ENCODE measurements at places on chromosomes 2 and 18.
A peak's percentile ranks its signal among the peaks of the same experiment; 100 is the strongest.

- no peak for DNase-seq
Measured at GRCh38 chr2:11073776-11074175, 81.5 kb upstream of the SLC66A3 start.

GRCh38 chr2:38925982-38926381 is 36.3 kb downstream of the ARHGEF33 start:
- DNase-seq, result no peak

DNA sequence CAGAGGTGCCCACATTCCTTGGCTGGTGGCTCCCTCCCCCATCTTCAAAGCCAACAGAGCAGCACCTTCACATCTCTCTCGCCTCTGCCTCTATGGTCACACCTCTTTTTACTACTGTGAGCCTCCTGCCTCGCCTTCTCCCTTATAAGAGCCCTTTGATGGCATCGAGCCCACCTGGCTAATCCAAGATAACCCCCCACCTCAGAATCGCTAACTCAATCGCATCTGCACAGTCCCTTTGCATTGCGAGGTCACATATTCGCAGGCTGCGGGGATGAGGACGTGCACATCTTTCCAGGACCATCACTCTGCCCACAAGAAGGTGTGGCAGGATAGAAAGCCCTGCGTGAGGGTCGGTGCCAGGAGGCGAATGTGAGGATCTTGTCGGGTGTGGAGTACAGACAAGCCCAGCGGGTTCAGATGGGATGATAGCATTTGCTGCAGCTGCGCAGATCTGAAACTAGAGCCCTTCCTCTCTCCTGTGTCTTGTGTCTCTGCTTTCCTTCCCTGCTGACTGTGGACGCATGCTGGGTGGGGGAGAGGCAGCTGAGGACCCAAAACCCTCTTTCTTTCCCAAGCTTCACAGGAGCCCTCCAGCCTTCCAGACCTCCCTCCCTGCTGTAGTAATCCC is 148.3 kb upstream of the HDAC4 start:
- DNase-seq, result no peak

GRCh38 chr2:111178730-111179405 is 58.2 kb downstream of the BCL2L11 start:
- no peak for DNase-seq

GRCh38 chr2:58928973-58929372 is 687.8 kb upstream of the FANCL start:
- DNase-seq, result no peak

- DNase-seq, result no peak
Measured at GRCh38 chr2:151176661-151177060, 85.0 kb downstream of the RBM43 start.

DNA sequence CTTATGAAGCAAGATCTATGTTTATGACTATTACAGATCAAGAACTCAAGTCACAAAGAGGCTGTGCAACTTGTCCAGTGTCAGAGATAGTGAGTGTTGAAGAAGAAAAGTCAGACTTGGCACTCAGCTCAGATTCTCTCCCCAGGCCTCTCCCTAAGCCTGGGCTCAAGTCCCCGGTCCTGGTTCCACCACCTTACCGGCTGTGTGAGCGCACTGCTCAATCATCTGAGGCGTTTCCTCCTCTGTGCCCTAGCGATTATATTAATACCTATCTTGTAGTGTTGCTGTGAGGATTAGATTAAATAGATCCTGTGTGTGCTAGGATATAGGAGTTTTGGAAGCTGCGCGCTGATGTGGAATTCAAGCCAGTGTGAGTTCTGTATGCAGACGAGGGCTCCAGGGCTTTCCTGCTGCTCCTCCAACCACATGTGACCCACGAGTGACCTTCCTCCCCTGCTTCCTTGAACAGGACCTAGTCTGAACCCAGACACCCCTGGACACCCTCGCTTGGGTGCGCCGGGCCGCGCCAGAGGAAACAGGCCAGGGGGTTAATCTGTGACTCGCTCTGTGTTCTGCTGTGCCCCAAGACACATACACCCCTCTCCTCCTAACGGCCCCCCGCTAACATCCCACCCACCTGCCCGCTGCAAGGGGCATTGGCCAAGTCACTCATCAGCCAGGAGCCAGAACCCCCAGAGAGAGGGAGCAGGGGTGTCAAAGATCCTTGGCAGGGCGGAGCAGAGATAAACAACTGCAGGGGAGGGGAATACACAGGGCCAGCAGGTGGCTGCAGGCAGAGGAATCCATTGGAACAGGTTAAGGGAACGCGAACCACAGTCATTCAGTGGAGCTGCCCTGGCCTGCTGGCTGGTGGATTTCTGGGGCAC is 38.3 kb downstream of the TNS1 start:
- DNase-seq, result no peak

DNA sequence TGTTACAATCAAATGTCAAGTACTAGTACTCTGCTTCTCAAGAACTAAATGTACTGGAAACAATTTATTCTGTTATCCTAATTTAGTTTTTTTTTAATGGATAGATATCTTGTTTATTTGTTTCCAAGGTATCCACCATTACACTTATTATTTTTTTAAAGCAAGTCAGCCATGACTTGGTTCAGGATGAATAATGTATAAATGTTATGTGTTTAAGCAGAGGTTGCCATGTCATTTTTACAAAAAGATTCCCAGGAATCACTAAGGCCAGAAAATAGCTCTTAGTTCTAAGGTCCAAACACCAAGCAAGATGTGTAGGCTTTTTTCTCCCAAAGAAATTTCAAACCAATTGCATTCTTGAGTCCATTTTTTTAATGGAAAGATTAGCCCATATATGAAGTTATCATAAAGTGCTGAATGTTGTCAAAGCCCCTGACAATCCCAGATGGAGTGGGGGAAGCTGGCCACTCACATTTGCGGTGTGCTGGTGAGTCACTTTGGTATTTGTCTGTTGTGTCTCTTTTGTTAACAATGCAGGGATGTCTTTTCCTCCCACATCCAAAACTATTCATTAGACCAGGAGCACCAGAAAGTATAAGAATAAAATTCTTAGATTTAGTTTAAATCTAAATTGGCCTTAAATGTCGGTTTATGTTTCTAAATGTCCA is 158.9 kb downstream of the COL6A3 start:
- no peak for DNase-seq

DNA sequence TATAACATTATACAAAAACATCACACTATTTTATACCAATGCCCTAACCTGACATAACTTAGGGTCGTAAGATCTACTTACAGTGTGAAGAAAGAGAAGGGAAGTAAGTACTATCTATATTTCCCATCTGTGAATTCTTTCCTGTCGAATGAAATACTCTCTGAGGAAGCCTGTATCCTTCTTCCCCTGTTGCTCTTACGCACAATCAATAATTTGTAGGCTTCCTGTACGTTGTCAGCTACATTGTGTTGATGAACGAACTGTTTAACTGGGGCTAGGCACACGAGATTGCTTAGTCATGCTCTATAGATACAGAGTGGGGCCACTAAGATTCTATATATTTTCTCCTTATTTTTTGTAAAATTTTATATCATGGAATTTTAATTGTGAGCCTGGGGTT is 1125.0 kb upstream of the CELF4 start:
- DNase-seq, result no peak

- no peak for DNase-seq
Measured at GRCh38 chr2:39141334-39142271, 20.8 kb upstream of the SOS1 start.

DNA sequence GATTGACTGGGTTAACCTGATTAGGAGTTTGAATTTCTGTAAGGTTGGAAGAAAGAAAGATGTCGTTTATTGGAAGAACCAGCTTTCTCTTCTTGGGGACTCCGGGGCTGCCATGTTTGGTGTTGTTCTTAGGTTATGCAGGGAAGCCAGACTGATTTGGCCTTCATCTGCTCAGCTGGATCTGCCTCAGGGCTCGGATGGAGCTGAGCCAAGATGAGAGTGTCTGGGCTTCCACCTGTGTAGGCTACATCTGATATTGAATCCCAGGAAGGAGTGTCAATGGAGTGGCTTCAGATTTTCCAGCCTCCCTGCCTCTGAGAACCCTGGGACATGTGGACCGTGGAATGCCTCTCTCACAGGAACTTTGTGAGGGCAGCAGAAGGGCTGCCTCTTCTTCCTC is 126.1 kb downstream of the WDSUB1 start:
- DNase-seq, result no peak

- DNase-seq, result no peak
Measured at GRCh38 chr18:79657342-79657996, 22.1 kb upstream of the CTDP1 start.

GRCh38 chr2:9443526-9443925 is 20.1 kb downstream of the CPSF3 start:
- DNase-seq, result no peak

DNA sequence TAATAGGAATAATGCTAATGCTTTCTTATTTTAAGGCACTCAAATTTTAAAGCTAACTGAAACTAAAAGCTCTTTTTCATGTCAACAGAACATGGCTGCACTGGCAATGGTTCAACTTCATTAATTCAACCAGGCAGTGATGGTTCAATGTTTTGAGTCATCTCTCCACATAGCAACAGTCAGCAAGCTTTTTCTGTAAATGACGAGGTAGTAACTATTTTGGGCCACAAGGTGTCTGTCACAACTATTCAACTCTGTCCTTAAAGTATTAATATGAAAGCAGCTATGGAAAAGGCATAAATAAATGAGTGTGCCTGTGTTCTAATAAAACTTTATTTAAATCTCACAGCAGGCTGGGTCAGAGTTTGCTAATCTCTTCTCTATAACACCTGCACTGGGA is 1425.6 kb upstream of the PIK3C3 start:
- peak; percentile 8 for DNase-seq

DNA sequence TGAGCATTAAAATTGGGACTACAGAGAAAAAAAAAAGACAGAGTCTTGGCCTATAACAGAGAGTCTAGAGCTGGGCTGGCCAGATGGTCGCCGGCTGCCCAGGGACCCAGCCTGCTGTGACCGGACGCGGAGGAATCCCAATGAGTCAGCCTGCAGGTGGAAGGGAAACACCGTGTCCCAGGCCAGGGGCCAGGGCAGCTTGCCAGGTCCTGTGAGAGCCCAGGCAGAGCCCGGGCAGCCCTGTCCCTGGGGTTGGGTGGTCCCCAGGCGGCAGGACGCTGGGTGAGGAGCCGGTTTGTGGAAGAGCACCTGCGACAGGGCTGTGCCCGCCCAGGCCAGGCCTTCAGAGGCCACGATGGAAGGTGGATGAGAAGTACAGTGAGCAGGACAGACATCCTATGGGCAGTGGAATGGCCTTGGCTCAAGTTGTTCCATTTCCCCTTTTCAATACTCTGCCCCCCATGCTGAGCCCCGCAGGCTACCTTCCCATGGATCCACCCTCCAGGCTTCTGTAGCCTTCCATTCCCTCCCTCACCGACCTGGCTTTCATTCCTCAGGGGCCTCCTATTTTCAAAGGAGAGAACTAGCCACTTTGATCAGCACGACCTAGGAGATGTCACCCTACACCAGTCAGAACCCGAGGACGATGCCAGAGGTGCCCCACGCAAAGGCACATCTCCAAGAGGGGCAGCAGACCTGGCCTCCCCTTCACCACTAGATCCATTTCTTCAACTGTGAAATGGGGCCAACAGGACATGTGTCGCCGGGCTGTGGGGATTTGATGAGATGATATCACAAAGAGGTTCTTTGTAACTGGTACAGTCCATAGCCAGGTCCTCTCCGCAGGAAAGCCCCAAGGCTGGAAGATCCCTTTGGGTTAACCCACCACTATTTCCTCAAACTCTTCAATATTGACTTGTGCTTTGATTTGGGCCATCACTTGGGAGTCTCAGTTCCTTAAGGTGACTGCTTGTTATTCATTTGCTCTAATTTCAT is 87.5 kb downstream of the POLR1A start:
- no peak for DNase-seq

- DNase-seq, result no peak
Measured at GRCh38 chr18:45136381-45137086, 455.8 kb downstream of the SETBP1 start.

DNA sequence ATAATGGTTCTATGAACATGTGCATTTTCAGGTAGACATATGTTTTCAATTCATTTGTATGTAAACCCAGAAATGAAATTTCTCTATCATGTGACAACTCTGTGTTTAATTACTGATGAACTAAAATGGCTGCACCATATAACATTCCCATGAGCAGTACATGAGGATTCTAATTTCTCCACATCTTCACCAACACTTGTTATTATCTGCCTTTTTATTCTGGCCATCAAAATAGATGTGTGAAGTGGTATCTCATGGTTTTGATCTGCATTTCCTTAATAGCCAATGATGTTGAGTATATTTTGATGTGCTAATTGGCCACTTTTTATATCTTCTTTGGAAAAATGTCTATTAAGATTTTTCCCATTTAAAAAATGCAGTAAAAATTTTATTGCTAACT is 205.1 kb upstream of the SMAD7 start:
- DNase-seq, result no peak

- peak; percentile 59 for DNase-seq
Measured at GRCh38 chr2:25700221-25700660, 26.9 kb upstream of the DTNB start.

- no peak for DNase-seq
Measured at GRCh38 chr2:42566025-42566424, 2.4 kb upstream of the MTA3 start.

DNA sequence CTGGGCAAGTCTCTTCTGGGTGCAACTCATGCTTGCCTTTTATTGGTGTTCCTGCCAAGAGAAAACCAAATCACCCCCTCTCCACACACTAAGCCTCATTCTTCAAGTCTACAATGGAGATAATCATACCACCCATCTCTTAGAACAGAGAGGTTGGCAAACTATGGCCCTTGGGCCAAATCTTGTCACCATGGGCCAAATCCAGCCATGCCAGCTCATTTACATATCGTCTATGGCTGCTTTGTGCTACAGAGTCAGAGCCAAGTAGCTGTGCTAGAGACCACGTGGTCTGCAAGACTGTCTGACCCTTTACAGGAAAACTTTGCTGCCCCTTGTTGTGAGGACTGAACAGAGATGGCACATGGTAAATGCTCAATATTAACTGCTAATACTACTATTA is 270.3 kb upstream of the PARD3B start:
- DNase-seq, result no peak

GRCh38 chr2:56587456-56587855 is 403.7 kb downstream of the CCDC85A start:
- DNase-seq, result no peak

- DNase-seq, result no peak
Measured at GRCh38 chr2:127411653-127412369, 6.4 kb upstream of the PROC start.

- no peak for DNase-seq
Measured at GRCh38 chr18:32553640-32554365, 83.1 kb upstream of the GAREM1 start.
